Stimulated activated CD4-positive, alpha-beta T cell treated with anti-CD3 and anti-CD28 coated beads, Interleukin-2, amount 100 ng/mL, for 4 hours (primary cell): ENCODE measurements at places on chromosomes 7 and 10.

- no peak for DNase-seq
These were observed 17.5 kb upstream of the ZNF467 start for GRCh38 chr7:149790754-149791360.

DNA sequence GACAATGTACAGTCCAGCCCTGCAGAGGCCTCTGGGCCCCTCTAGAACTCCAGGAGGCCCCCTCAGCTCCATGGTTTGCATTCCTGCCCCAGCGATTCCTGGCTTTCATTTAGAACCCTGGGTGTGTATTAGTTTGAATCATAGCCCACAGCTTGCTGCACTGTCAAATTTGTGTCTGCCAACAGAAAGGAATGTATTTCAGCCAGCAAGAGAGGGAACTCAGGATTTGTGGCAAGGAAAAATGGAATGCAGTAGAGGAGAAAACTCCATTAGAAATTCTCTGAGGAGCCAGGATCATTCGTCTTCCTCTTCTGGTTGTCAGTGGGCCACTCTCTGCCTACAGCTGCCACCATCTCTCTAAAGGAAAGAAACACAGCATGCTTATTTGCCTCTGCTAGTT is 27.9 kb upstream of the WDR11 start:
- no peak for DNase-seq

DNA sequence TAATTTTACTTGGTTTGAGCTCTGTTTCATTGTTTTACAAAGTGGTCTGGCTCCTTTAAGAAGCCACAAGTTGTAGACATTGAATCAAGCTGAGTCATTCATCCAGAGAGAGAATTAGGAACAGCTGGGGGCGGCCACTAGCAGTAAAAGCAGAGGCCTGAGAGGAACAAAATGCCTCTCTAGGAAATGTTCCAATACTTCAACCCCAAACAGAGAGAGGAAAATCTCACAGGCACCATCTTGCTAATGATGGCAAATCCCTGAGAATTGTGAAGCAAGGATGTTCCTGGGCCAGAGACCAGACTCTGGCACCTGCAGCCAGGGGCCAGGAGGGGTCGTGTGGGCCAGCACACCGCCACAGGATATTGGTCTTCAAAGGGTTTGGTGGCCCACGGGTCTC is 26.5 kb upstream of the TRIL start:
- no peak for DNase-seq

GRCh38 chr10:88138319-88138848 is 275.0 kb downstream of the PTEN start:
- no peak for DNase-seq

GRCh38 chr7:297611-298374 is 7.8 kb downstream of the FOXL3 start:
- no peak for DNase-seq

- no peak for DNase-seq
These were observed 79.2 kb upstream of the KCNIP2 start for GRCh38 chr10:101922846-101923245.

- DNase-seq: no peak
These were observed 88.3 kb downstream of the PTPRZ1 start for GRCh38 chr7:121961089-121961867.

GRCh38 chr10:92042541-92042940 is 119.0 kb downstream of the BTAF1 start:
- DNase-seq: no peak

DNA sequence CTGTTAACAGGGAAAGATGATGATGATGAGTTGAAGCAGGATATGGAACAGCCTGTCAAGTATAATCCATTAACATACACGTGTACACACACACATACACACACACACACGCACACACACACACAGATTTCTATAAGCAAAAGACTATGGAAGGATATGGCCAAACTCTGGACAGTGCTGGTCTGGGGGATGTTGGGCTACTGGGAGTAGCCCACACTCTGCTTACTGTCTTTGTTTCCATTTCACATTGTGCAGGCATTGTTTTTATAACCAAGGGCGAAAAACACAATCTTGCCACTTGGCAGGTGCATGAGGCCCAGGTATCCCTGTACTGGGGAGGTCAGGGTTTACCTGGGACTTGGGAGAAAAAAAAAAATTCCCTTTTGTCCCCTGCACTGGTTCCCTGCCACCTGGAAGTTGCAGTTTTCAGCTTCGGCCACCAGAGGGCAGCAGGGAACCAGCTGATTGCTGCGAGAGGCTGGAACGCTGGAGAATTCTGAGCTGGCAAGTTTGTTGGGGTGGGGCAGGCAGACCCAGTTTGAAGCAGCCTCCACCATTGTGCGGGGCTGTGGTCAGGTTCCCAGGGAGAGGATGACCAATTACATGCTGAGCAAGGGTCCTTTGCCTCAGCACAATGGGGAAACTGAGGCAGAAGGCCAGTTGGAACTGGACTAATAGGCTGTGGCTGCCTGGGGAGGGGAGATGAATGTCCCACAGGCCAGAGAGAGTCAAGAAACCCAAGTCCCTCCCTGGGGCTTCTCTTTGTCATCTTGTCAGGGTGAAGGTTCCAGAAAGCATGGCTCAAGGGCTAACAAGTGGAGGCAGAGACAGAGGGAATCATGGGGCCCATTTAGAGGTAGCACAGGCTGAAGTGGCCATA is 27.3 kb downstream of the PPIF start:
- DNase-seq: peak; percentile 61

- DNase-seq: no peak
These were observed 298.7 kb downstream of the BAMBI start for GRCh38 chr10:28975891-28976531.

DNA sequence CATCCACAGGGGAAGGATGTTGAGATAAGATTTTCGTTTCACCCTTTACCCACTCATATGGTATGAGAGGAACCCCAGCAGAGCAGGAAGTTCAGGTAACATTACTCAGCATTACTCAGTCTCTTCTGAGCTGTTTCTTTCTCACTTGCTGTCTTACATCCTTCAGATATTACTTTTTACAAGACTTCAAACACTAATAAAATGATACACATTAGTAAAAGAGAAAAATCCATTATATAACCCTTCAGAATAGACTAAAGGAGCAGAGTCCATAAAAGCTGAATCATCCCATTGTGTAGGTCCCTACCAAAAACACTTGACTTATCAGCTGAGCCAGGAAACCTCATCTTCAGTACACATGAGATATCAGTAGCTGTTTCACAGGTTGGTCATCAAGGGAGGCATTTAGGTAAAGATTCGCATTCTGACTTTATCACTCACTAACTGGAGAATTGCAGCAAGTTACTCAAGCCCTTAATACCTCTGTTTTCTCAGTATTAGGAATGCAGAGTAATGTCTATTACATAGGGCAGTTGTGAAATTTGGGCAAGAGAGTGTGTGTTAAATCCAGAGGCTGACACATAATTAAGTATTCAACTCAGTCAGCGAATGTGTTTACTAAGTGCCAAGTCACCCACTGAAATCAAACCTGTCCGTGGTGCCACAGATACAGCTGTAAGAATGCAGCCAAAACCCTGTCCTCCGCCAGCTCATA is 44.7 kb downstream of the KLF6 start:
- no peak for DNase-seq

DNA sequence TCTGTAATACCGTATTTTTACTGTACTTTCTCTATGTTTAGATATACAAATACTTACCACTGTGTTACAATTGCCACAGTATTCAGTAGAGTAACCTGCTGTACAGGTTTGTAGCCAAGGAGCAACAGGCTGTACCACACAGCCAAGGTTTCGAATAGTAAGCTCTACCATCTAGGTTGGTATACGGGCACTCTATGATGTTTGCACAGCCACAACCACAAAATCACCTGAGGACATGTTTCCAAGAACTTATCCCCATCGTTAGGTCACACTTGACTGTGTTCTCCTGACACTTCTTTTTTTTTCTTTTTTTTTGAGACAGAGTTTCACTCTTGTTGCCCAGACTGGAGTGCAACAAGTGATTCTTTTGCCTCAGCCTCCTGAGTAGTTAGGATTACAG is 134.6 kb upstream of the TRIM24 start:
- DNase-seq: no peak

GRCh38 chr7:26989897-26990670 is 105.7 kb downstream of the HOXA1 start:
- DNase-seq: no peak

- DNase-seq: no peak
These were observed 206.6 kb downstream of the LSM5 start for GRCh38 chr7:32283546-32283945.

- peak; percentile 16 for DNase-seq
These were observed 36.1 kb downstream of the UBTD1 start for GRCh38 chr10:97534746-97535367.

DNA sequence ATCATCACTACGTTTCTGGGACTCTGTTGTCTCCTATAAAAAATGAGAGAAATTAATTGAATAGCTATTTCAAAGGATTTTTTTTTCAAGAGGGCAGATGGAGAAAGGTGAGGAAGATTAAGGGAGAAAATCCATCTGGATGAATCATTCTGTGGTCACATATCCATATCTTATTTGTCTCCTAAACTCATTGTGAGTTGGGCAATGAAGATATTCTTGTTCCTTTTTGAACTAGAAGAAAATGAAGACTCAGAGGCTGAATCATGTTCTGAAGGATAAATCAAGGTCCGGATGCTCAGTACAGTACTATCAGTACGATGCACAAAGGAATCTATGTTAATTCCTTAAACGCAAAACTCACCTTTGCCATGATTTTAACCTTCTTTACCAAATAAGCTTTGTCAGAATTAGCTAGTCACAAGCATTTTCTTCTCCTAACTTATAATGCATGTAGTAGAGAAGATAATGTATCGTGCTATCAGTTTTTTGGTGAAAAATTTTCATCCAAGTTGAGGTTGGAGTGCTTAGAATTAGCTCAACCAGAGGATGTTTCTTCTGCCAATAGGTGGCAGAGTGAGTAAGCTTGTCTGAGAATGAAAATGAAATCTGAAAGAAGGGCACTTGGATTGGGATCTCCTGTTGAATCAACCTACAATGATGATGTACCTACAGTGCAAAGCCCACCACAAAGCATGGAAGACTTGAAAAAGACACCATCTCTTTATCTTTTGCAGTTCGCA is 446.9 kb downstream of the KIF20B start:
- no peak for DNase-seq

GRCh38 chr7:28316489-28316888 is 95.8 kb upstream of the CREB5 start:
- DNase-seq: no peak

- DNase-seq: no peak
These were observed 11.6 kb downstream of the NKX6-2 start for GRCh38 chr10:132774181-132774901.

GRCh38 chr7:71343892-71344291 is 211.9 kb downstream of the GALNT17 start:
- DNase-seq: no peak

- no peak for DNase-seq
These were observed 404.3 kb upstream of the NPVF start for GRCh38 chr7:25632616-25633015.

GRCh38 chr10:60140651-60141632 is 234.6 kb upstream of the CCDC6 start:
- no peak for DNase-seq

GRCh38 chr7:43546231-43546630 is 36.7 kb upstream of the STK17A start:
- DNase-seq: no peak

DNA sequence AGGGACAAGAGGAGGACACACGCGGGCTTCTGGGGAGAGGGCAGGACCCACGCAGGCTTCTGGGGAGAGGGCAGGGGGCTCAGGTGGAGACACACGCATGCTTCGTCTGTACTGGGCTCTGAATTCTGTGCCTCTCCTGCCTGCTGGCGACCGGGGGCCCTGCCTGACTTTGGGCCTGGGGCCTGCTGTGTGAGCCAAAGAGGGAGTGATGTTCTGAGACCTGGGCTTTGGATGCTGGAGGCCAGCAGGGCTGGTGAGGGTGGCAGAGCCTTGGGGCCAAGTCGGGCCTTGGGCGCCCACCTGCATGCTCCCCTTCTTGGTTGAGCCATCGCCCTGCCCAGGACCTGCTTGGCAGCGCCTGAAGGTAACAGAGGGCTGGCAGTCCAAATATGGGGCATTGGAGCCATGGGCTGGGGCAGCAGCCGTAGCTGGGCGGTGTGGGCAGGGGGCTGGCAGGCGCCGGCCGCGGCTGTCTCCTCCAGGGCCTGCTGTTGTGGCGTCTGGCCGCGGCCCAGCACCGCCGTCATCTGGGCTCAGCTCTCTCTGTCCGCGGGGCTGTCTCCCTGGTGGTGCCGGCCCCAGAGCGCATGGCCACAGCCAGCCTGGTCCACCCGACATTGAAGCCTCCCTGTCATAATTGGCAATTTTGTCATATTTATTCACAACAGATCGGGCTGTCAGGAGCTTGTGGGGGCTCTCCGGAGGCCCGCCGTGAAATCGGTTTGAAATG is 78.9 kb downstream of the UNCX start:
- DNase-seq: no peak

DNA sequence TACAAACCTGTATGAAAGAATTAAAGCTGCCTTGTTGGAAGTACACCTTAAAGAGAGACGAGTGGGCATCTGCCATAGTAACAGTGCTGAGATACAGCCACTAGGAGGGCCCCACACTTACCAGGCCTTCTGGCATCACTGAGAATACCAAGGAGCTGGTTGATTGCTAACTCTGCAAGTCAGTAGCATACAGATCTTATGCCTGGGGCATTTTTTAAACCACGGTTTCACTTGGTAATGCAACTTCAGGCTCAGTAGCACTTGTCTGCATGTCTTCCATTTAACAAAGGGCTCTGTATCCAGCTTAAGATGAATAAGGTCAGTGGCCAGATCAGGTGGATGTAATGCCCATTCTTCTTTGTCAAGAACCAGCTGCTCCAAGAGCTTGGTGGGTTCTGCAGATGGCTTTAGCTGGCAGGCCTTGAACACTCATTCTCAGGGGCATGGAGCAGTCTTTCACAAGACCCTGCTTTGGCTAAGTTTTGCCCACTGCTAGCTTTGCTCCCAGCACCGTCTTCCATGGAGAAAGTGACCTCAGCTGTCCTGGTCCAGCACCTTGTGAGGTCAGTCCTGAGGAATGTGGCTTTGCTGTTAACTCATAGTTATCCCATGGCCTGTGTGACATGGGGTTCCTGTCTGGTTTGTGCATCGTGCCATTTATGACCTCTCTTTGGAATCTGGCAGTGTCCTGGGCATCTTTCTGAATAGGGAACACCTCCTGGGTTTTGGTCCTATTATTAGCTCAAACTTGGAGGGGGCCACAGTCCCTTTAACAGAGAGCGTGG is 68.1 kb downstream of the BMPER start:
- DNase-seq: no peak

GRCh38 chr10:132876131-132876860 is 66.1 kb downstream of the CFAP46 start:
- no peak for DNase-seq

DNA sequence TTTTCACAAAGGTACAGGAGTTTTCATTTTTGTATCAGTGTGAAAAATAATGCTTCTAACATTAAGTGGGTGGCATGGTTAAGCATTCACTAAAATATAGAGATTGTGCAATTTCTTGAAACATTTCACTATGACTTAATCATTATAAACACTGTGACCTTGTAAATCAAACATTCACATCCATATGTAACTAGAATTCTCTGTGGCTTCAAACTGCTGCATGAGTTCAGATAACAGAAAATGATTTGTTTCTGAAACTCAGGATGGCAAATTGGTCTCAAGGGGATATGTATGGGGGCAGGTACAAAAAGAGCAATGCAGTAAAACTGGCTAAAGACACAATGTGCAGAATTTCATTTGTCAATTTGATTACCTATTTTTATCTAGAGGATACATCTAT is 3.8 kb downstream of the FAM133B start:
- DNase-seq: no peak

GRCh38 chr10:96370584-96371157 is 11.9 kb upstream of the OPALIN start:
- peak; percentile 2 for DNase-seq
